Stimulated activated CD4-positive, alpha-beta T cell treated with anti-CD3 and anti-CD28 coated beads, Interleukin-1b, Interleukin-23, amount 100 ng/mL, for 1 hour (primary cell): ENCODE measurements at places on chromosomes 5 and 9.
A peak's percentile ranks its signal among the peaks of the same experiment; 100 is the strongest.

GRCh38 chr5:65326922-65327321 lies 154.8 kb downstream of the ADAMTS6 start:
- no peak for DNase-seq

DNA sequence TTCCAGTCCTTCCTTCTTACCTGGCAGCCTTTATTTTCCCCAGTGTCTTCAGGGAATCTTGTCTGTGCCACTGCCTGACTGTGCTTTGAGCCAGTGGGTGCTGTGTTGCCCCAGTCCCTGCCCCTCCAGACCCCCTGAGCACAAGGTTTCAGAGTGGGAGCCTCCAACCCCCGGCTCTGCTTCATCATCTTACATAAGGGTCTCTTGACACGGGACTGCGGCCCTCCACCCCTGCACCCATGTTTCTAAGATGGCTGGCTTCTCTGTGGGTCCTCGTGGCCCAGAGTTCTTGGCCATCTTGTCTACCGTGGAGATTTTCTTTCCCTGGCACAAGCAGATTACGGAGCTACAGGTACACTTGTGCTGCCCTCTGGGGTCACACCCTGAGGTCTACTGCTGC lies 194.1 kb downstream of the CACNA1B start:
- no peak for DNase-seq

DNA sequence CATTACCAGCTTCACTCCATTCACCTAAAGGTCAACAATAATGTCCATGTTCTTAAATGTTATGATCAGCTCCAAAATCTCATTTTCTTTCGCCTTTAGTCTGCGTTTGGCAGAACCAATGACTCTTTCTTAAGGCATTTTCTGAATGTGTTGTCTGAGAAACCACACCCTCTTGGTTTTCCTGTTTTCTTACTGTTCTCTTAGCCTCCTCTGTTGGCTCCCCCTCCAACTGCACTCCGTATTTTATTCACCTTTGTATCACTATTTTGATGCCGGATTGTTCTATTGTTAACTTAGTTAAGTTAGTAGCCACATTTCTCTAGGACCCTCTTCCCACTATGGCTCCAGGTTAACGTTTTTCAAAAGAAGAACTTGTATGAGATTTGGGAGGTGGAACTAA lies 185.6 kb downstream of the DMAC1 start:
- DNase-seq = no peak

- DNase-seq = no peak
Measured at GRCh38 chr9:135889564-135890189, 17.7 kb downstream of the CAMSAP1 start.

GRCh38 chr9:93278144-93278543 lies 94.2 kb downstream of the WNK2 start:
- no peak for DNase-seq

DNA sequence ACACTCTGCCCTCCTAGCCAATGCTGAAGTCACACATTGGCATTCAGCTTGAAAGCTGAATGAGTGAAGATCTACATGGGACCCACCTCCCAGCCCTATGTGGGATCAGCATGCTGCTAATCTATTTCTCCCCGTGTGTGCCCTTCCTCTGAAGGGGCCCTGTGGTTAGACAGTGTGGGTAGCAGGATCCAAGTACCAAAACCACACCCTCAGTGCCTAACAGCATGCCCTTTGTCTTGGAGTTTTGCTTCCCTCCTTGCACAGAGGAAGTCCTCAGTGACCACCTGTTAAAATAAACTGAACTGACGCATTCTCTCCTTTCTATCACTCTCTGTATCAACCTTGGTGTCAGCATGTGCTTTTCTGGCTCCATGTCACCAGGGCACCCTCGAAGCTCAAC lies 25.0 kb downstream of the SH3TC2 start:
- DNase-seq = no peak

DNA sequence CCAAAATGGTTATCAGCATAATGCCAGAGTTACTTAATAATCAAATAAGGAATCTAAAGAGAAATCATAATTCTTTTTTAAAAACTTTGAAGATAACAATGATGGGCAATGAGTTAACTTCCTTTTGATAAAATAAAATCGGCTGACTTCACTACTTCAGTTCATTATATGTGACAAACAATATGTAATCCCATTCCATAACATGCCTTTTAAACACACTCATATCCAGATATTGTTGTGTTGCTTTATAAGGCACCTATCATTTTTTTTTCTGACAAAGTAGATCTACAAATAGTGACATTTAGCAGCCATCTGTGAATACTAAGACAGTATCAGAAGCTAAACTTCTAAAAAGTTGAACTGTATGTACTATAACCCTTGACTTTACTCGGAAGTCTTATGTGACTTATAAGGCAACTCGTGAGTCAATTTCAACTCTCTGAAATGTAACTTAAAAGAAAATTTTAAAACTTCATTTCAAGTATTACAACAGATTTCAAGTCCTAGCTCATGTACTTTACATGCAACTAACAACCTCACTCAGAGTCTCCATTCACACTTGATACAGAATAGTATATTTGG lies 7.5 kb downstream of the ADAMTS6 start:
- no peak for DNase-seq

- no peak for DNase-seq
Measured at GRCh38 chr9:80204054-80204453, 632.3 kb downstream of the TLE4 start.

GRCh38 chr5:71938895-71939294 lies 168.4 kb upstream of the MAP1B start:
- no peak for DNase-seq

GRCh38 chr9:127388037-127388855 lies 8.7 kb upstream of the SLC2A8 start:
- peak; percentile 65 for DNase-seq

GRCh38 chr9:77751341-77752091 lies 103.4 kb upstream of the GNA14 start:
- no peak for DNase-seq

GRCh38 chr9:118891213-118891612 lies 478.0 kb downstream of the BRINP1 start:
- no peak for DNase-seq

- no peak for DNase-seq
Measured at GRCh38 chr5:50799596-50799995, 133.2 kb downstream of the PARP8 start.

DNA sequence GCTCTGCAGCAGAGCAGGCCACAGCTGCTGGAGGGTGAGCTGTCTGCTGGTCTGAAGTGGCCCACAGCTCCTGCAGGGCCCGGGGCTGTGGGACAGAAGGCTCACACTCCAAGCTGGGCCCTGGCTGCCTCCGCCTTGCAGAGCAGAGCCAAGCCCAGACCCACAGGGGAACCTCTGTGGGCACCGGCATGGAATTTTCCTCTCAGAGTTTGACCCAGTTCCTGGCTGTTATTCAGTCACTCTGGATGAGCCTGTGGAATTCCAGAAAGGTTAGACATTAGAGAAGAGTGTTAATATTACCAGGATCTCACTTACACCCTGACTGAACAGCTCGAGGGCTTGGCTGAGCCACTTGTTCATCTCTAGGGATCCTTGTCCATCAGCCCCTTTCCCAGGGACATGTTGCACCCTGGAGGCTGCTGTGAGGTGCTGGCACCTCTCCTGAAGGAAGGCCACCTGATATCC lies 17.5 kb downstream of the IL9 start:
- DNase-seq = no peak

DNA sequence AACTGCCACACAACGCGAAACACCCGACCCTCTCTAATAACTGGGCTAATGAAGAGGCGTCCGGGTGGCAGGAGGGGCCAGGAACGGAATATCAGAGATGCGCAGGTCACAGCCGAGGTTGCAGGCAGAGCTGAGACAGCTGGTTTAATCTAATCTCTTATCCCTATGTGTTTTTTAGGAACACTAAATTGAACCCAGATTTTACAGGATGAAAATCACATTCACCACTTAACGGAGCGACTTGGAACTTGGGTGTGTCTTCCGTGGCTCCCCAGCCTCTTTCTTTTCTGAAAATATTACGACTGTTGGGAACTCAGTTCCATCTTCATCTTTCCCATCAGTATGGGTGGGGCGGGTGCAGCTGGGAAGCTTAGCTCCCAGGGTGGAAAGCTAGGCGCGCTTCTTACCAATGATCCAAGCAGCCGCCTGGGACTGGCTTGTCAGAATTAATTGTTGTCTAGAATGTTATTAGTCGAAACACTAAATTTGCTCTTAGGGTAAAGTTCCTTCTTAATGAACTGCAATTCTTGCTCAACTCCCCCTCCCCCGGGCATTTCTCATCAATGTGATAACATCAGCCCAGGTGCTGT lies 92.5 kb downstream of the IRX2 start:
- DNase-seq = no peak

GRCh38 chr5:124957063-124957462 lies 210.6 kb upstream of the ZNF608 start:
- no peak for DNase-seq

DNA sequence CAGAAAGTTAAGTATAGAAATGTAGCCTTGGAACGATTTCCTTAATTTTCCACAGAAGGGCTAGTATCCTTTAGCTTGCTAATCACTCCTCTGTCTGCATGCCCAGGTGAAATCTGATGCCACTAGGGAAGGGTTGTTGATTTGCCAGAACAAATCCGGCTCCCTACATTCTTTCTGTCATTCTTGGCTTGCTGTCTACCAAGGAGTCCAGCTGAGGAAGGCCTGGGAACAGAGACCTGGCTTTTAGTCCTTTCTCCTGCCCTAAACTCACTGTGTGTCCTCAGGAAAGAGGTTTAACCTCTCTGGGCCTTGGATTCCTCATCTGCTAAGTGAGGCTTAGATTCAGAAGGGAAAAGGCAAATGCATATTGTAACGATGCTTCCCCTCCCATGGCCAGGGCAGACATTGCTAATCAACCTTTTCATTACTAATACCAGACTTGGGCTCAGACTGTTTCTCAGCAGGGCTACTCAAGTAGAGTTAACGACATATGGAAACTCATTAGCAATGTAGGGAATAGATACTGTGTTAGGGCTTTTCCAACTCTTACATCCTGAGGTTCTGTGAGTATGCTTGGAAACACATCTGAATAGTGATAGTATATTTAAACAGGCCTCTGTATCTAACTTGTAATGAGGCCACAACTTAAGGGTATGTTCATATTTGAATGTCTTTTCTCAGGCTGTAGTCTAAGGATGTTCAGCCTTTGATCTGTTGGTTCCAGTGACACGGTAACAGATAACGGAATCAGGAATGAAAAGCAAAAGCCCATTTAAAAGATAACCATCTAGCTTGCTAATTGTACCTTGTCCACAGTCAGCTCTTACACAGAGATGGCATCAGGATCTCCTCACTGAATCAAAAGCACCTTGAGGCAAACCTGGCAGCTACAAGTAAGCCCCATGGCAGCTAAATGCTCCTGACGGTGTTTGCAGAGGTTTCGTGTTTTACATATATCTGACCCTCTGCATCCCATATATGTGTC lies 4.1 kb downstream of the GALNT10 start:
- DNase-seq = no peak

DNA sequence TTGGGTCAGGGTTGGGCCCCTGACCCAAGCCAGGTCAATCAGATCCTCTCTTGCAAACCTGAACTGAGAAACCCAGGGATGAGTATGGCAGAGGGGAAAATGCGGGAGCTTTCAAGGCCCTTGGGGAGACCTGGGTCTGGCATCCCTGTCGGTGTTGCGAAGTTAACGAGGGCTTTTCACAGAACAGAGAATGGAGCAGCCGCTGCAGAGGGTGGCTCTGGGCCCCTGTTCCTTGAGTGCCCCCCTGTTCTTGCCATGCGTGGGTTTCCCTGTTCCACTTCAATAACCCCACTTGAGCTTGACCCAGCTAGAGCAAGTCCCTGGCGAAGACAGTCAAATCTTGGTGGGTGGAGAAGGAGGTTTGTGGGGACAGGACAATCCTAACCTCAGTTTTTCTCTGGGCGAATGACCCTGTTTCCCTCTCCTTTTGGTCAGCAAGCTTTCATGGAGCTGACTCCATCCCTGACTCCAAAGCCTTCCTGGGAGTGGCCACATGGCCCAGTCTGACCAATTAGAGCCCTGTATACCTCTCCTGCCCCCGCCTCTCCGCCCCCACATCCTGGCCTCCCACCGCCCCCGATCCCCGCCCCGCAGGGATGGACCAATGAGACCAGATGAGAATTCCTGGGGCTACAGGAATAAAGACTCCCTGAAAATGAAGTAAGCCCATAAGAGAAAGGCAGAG lies 2.9 kb upstream of the VDAC1 start:
- no peak for DNase-seq

GRCh38 chr9:126609191-126609590 lies 4.5 kb upstream of the LMX1B start:
- no peak for DNase-seq

- no peak for DNase-seq
Measured at GRCh38 chr5:138948471-138949222, 73.5 kb upstream of the LRRTM2 start.

GRCh38 chr9:134605351-134605965 lies 36.1 kb upstream of the COL5A1 start:
- DNase-seq = no peak

DNA sequence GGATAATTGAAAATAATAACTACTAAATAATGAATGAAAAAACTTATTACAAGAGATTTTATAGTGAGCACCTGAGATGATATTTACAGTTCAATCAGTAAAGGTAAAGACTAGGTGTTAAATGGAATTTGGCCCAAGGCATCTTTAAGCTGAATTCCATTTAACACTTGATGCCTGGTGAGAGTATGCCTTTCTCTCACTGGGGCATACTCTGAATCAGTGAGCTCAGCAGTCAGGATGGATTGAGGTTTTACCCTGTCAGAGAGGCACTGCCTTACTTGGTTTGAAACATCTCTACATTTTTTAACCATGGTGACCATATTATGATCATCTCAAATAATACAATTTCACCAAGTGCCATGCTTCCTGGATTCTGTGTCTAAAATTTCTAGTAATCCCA lies 1416.3 kb downstream of the MAT2B start:
- no peak for DNase-seq

DNA sequence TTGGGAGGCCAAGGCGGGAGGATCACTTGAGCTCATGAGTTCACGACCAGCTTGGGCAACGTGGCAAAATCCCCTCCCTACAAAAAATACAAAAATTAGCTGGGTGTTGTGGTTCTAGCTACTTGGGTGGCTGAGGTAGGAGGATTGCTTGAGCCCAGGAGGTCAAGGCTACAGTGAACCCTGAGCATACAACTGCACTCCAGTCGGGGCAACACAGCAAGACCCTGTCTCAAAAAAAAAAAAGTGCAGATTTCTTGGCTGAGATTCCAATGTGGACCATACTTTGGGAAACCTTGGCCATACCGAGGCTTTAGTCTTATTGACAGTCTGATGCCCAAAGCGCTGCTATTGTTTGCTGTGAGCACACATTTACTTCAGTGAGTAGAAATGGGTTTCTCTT lies 113.6 kb upstream of the CLINT1 start:
- no peak for DNase-seq

GRCh38 chr5:173454736-173455598 lies 126.8 kb upstream of the STC2 start:
- DNase-seq = no peak
